ENCODE measurements at places on chromosomes 3 and 15.

DNA sequence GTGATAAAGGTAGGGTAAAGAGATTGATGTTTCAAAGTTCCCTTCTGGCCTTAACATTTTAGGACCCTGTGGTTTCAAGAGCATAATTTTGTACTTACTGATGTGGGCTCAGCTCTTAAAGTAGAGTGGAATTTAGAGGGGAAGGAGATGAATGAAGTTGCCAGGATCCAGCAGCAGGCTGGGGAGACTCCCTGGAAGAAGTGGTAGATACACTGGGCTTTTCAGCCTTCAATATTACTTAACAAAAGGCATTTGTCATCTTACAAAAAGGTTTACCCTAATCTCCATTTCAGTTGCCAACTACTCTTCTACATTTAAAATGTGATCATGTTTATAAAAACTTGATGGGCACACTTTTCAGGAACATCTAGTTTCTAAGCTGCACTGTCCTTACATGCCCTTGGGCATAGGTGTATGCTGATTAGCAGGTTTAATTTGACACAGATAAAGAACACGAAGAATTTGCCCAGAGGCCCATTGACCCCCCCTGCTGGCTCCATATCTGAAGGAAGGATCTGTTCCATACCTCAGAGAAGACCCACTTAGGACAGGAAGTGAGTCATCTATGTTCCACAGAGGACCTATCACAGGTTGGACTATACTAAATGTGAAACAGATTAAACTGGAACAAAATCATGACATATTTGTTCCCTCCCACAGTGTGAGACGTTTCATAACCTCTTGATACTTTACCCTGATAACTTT lies 93.0 kb upstream of the LPP start:
- DNase-seq = peak; percentile 16

DNA sequence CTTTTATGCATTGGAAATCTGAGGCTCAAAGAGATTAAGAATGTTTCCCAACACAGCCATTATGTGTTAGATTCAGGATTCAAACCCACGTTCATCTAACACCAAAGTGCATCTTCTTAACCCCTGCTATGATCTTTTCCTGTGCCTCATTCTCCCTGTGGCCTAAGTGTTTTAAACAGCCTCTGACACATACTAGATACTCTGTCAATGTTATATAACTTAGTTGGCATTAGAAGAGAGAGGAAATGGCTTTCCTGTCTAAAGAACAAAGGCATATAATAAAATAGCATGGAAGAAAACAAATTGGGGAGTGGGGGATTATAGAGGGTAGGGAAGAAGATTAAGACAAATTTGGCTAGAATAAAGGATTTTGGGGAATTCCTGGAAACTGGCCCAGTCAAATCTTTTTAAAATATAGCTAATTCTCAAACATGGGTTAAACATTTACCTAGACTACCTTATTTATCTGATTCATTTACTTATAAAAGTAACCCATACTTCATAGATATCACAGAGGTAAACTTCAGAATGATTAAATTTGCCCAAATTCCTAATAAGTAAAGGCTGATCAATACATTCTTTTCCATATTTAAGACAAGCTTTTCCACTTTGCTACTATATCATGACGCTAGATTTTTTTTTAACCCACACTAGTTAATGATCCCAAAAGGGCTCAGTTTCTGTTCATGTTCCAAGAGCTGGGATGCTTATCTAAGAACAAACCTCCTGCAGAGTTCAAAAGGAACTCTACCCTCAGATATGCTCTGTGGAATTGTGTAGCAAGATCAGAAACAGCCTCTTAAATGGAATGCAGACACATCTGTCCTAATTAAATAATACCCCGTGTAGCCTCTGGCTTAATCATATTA lies 122.9 kb upstream of the PTPRG start:
- DNase-seq = no peak

- DNase-seq = no peak
Measured at GRCh38 chr15:42890161-42890913, 30.2 kb downstream of the TTBK2 start.

- DNase-seq = peak; percentile 38
Measured at GRCh38 chr3:5057857-5058324, 64.2 kb upstream of the ARL8B start.

DNA sequence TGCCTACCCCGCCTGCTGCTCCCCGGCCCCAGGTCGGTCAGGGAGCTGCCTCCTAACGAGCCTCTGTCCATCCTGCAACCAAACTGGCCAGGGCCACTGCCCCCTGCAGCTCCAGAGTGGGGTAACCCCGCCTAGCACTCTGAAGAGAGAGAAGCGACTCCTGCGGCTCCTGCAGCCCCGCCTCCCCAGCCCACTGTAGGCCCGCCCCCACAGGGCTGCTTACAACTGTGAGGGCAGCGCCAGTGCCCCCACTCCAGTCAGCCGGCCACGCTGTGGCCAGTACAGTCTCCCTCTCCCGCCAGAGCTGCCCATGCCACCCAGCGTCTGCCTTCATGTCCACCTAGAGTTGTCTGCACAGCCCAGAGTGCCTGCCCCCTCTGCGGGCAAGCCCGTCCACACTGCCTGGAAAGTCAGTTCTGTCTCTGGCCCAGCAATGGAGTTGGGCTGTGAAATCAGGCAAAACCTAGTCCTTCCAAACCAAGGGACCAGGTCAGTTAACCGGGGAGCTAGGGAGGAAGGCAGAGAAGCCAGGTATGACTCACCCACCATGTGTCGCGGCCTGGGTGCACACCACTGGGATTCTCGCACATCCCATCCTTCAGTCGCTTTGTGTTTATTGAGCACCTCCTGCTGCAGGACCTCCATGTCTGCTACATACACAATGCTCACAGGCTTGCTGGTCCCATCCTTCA lies 2.4 kb downstream of the UCN2 start:
- no peak for DNase-seq

DNA sequence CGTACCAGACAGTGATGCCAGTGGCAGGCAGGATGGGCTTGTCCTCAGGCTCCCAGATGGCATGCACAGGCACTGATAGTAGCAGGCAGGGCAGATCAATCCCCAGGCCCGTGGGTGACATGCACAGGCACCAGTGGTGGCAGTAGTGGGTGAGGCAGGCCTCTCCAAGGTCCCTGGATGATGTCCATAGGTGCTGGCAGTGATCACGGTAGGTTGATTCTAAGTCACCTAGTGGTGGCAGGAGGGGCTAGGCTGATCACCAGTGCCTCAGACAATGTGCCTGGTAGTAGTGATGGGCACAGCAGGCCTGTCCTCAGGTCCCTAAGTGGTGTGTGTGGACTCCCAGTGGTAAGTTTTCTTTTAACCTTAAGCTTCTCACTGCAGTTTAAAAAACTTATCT lies 19.6 kb downstream of the CEP63 start:
- no peak for DNase-seq

- DNase-seq = no peak
Measured at GRCh38 chr3:80159990-80160506, 392.2 kb upstream of the ROBO1 start.
